ENCODE measurements at places on chromosomes 5 and 9. TPM values are rescaled to one million over a fixed set of nuclear protein-coding genes. Genes with fewer than 3 reads are reported as not detected.

- DNase-seq = no peak
Measured at GRCh38 chr5:13316176-13316575, 628.3 kb downstream of the DNAH5 start.

- DNase-seq = no peak
Measured at GRCh38 chr5:177972613-177973012, 23.4 kb downstream of the PROP1 start.

- no peak for DNase-seq
Measured at GRCh38 chr5:167268337-167268736, 1023.1 kb upstream of the WWC1 start.

DNA sequence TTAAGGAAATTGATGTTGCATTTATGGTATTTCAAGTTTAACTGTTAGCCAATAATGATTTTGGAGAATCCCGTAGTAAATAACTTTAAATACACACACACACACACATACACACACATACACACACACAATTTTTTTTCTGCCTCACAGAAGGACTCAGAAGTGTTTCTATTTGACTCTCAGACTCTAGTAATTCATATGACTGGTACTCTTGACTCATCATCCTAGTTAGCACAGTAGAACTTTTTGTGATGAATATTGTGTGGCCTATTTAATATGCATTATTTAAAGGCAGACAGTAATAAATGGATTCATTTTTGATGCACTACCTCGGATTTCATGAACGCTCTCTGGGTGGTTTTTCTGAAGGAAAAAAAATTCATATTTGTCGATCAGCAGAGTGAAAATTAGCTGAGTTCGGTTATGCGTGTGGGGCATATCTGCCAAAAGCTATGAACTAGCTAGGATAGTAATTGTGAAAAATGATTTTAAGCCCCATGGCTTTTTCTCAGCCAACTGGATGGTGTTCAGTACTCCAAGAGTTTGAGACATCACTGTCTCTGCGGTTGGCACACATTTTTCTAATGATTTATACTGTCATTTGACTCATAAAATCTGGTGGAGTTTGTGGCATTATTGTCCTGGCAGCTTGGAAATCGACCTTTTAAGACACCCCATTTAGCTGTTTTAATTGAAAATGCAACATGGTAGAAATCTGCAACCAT, 102.2 kb downstream of the PCSK5 start:
- no peak for DNase-seq

- no peak for DNase-seq
Measured at GRCh38 chr5:139492700-139493192, 10.2 kb upstream of the STING1 start.

- DNase-seq = no peak
Measured at GRCh38 chr9:97176206-97176605, 131.3 kb upstream of the CCDC180 start.

GRCh38 chr5:73302797-73303147, 129.8 kb downstream of the TMEM174 start:
- no peak for DNase-seq

DNA sequence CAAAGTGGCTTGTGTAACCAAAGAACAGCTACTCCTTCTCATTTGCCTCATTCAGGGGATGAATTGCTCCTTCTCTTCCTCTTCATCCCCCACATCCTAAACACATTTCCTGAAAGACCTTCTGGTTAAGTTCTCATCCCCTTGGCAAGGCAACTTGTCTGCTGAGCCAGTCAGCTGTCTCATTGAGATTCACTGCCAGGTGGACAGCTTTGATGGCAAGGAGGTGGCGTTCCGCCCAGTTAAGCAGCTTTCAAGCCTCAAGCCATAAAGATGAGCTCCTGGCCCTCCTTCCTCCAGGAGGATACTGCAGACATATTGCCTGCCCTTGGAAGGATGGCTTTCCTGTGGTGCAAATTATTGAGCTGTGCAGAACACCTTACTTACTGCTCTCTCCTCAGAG, 448.6 kb upstream of the MPDZ start:
- peak; percentile 13 for DNase-seq

GRCh38 chr9:106019039-106019680, 324.8 kb downstream of the TMEM38B start:
- no peak for DNase-seq

- no peak for DNase-seq
Measured at GRCh38 chr9:87267251-87268070, 230.2 kb upstream of the DAPK1 start.

DNA sequence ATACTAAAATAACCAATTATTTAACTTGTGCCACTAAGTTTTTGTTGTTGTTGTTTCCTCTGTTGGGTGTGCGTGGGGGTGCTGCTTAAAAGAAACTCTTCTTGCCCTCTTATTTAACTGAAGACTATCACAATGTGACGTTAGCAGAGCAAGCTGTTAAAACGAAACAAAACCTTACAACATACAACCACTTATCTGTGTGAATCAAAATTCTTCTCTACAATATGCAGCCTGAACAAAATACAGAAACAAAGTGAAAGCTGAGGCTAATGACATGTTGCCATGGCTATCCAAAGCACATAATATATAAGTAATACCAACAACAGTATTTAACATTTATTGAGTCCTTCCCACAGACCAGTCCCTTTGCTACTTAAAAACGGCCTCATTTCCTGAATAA, 291.0 kb downstream of the FBXL17 start:
- DNase-seq = no peak

DNA sequence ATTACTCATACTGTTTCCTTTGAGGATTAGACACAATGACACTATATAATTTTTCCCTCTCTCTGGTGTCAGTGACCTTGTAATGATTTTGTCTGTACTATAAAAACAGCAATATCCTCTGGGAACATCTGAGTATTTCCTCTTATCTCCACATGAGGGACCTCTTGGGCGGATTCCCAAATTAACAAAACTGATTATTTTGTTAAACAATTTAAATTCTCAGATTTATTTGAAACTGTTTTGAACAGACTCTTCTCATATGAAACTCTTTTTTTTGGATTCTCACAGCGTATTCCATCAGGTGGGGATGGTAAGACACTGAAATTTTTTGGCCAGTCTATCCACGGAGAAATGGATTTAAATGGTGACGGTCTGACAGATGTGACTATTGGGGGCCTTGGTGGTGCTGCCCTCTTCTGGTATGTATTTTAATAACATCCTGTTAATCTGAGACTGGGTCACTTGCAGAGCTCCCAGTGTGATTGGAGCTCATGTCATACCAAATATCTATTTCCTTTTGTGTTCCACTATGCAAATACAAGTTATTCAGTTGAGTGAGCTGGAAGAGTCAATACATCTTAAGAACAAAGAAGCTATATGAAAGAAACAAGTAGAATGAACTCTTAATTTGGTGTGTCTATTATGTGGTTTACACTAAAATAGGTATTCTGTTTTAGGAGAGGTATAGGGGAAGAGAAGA, 73.8 kb upstream of the ITGA2 start:
- DNase-seq = no peak

DNA sequence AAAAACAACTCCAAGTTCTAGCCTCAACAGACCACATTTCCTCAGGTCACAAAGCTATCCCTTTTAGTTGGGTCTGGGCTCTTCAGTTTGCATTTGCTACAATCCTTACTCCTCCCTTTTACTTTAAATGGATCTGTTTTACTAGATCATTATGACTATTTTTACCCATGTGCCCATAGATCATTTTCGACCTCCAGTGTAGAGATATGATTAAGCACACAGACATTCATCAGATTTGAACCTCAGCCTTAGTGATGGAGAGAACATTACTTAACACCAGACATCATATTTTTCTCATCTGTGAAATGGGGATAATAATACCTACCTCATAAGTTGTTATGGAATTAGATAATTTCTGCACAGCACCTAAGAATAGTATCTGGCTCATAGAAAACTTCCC, 141.9 kb downstream of the NPR3 start:
- DNase-seq = no peak

GRCh38 chr5:158812408-158812807, 287.3 kb downstream of the EBF1 start:
- DNase-seq = no peak

DNA sequence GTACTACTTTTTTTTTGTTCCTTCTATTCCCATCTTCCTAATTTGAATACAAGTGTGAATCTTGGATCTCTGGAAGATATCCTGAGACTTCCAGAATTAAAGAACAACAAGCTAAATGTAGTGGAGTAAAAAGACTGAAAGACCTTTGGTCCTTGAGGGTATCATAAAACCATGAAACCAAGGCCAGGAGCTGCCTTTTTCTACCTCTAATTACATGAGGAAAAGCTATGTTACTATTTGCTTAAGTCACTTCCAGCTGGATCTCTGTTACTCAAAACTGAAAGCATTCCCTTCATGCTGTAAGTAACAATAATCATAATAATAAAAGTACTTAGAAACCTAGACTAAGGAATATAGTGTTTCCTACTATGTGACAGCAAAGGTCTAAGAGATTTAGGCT, 649.6 kb downstream of the KCTD16 start:
- DNase-seq = no peak

DNA sequence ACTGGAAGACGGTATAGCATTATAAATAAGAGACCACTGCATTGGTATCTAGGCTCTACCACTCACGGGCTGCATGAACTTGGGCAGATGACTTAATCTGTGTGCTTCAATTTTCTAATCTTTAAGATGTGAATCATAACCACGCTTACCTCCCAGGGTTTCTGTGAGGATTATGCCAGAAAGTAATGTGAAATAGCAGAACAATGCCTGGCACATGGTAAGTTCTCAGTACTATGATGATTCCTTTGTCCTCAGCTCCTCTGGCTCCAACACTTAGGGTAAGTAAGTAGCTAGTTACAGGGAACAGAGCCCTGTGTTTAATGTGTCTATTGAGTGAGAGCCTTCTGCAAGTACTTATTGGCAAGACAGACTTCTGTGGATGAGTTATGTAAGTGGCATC, 31.1 kb downstream of the POU4F3 start:
- no peak for DNase-seq

- DNase-seq = no peak
Measured at GRCh38 chr5:152358861-152359568, 46.1 kb downstream of the NMUR2 start.

GRCh38 chr5:112929336-112930081, 7.5 kb upstream of the REEP5 start:
- no peak for DNase-seq

DNA sequence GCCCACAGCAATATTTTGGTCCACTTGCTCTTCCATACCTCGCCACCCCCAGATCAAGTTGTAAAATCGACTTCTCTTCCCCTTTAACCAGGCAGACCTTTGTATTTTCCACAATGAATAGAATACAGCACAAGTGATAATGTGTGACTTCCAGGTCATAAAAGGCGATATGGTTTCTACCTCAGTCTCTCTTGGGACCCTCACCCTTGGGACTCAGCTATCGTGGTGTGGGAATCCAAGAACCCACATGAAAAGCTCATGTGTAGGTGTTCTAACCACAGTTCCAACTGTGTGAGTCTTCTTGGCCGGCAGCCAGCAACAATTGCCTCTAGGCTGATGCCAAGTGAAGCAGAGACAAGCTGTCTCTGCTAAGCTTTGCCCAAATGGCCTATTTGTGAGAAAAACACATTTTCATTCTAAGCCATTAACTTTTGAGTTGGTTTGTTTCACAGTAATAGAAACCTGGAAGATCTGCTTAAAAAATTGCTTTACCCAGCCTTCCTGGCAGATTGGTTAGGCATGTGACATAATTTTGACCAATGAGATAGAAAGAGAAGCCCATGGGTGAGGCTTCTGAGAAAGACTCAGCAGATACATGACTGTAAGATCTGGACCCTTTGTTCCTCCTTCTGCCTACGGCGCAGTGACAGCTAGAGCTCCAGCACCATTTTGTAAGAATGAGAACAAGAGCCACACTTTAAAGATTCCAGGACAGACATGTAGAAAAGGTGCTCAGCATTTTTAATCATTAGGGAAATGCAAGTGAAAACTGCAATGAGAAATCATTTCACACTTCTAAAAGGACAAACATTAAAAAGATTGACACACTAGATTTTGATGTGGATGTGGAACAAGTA, 18.3 kb upstream of the MLLT3 start:
- DNase-seq = peak; percentile 76

DNA sequence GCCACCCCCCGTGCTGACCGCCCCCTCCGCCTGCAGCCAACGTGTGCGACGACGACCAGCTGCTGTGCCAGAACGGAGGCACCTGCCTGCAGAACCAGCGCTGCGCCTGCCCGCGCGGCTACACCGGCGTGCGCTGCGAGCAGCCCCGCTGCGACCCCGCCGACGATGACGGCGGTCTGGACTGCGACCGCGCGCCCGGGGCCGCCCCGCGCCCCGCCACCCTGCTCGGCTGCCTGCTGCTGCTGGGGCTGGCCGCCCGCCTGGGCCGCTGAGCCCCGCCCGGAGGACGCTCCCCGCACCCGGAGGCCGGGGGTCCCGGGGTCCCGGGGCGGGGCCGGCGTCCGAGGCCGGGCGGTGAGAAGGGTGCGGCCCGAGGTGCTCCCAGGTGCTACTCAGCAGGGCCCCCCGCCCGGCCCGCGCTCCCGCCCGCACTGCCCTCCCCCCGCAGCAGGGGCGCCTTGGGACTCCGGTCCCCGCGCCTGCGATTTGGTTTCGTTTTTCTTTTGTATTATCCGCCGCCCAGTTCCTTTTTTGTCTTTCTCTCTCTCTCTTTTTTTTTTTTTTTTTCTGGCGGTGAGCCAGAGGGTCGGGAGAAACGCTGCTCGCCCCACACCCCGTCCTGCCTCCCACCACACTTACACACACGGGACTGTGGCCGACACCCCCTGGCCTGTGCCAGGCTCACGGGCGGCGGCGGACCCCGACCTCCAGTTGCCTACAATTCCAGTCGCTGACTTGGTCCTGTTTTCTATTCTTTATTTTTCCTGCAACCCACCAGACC, 80.2 kb downstream of the NTNG2 start:
- DNase-seq = peak; percentile 31

- no peak for DNase-seq
Measured at GRCh38 chr5:133974142-133974541, 5.7 kb upstream of the C5orf15 start.

- no peak for DNase-seq
Measured at GRCh38 chr9:110257097-110257841, 962 bp upstream of the TXN start.

The RPP25L gene
- total RNA-seq = 16.8 TPM

The SLCO4C1 gene
- total RNA-seq = 1.6 TPM

The ZNF300 gene
- total RNA-seq = 3.4 TPM

The FCN2 gene
- not detected for total RNA-seq

The NUTM2G gene
- total RNA-seq = not detected

The CYSRT1 gene
- 1.0 TPM for total RNA-seq

The HTR1A gene
- 22.9 TPM for total RNA-seq

All from dorsolateral prefrontal cortex (tissue), 122 donors.